ENCODE measurements at places on chromosomes 7 and 10.
A peak's percentile ranks its signal among the peaks of the same experiment; 100 is the strongest.

DNA sequence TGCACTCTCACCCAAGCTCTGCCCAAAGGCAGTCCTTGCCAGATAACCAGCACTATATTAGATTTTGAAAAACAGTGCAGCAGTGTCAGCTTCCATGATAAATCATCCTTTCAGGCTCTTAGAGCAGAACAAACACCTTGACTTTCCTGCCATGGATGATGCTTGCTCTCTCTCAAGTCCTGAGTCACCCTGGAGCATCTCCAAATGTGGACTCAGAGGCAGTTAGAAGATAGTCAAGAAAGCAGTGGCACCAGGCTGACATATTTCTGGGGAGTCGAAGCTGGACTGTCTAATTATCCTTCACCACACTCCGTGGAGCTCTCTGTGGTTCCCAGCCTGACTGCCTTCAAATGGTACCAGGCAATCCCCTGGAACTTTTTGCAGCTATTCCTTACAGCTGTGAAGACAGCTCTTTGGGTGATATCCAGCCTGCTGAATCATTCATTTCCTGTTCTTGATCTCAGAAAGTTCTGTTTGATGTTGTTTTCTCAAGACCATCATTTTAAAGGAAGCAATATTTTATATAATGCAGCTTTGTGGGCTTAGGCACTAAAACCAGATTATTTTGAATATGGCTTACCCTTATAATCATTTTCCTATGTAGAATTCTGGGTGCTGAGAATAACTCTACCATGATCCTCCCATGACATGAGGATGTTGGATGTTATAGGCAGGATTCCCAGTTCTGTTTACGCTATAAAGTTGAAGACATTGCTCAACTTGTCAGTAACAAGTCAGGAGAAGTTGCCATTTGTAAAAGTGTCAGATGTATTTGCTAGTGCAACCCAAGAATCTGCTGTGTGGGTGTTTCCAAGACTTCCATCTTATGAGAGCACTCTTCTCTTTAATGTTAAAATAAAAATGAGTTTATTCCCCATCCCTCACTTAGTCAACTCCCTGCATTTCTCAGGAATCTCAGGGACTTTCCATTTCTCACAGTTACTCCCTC, 233.8 kb downstream of the C7orf25 start:
- no peak for DNase-seq

GRCh38 chr7:73828107-73828803, 2.5 kb upstream of the CLDN4 start:
- no peak for DNase-seq

- no peak for DNase-seq
These were observed 17.7 kb downstream of the COBL start for GRCh38 chr7:51298912-51299311.

DNA sequence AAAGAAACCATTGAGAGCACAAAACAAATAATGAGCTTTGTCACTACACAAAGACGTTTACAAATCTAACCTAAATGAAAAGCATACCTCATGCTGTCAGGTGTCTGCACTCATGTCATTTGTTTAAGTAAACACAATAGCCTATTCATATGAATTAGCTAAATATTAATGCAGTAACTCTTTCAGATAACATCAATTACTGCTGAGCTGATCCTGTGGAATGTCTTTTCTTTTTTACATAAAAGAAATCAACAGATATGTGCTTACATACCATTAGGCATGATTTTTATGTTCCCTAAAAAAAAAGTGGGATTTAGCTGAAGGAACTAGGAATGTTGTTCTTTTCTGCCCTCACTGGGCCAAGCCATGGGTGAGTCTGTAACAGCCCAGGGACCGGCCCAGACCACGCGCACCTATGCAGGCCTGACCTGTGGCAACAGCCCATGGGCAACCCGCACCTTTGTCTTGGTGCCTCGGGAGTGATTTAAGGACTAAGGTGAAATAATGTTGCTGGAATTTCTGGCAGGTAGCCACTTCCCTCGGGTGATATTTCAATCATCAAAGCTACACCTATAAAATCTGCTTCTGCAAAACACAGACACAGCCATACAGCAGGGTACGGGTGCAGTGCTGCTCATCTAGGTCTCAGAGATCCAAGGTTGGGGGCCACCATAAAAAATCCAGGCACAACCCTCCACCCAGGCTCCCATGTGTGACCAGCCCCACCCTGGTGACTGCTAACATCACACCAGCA, 44.6 kb downstream of the FGFR2 start:
- no peak for DNase-seq

- no peak for DNase-seq
These were observed 31.2 kb downstream of the GFRA1 start for GRCh38 chr10:116241642-116242410.

DNA sequence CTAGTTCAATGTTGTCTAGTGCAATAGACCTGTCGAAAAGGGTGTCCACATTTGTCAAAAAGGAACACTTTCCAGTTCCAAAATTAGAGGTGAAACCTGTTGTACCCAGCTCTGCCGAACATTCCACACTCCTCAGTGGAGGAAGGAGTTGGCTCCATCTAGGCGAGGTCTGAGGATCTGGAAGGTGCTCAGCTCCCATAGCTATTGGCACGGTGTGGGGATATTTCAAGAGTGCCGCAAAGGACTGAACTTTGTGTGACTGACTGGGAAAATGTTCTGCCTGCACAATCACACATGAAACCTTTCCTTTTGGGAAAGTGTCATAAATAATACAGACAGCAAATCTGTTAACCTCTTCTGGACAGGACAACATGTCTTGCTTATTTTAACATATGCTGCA, 48.1 kb upstream of the ZEB1 start:
- no peak for DNase-seq

GRCh38 chr7:131013716-131014115, 279.7 kb upstream of the KLF14 start:
- no peak for DNase-seq

DNA sequence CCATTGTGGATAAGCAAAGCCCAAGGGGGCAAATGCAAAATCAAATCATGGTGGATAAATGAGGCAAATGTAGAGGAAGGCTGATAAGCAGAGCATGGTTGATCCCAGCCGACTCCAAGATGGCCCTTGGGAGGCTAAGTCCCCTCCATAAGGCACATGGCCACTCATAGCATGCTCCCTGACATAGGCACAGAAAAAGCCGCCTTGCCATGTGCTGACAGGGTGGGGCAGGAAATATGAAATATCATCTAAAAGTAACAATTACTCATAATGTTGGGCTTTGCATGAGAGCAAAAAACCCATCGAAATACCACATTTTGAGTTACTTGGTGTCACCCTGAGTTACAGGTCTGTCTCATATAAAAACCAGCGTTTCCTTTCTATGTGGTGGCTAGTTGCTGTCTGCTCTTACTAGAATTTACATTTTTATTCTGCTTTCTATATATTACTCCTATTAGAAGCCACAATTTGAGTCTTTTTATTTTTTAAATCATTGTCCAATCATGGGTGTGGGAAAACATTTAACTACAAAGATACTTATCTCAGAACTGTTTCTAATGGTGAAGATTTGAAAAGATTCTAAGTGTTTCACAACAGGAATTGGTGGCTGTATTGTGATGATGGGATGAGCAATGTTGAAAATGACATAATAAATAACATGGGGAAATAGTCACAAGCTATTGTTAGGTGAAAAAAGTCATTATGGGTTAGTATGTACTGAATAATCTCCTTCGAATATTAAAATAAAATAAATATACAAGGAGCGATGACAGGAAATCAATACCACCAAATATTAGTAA, 102.7 kb downstream of the CUBN start:
- DNase-seq, result peak; percentile 64
